ENCODE measurements at places on chromosomes 13 and 19.

- DNase-seq = no peak
Measured at GRCh38 chr13:49608651-49609331, 19.5 kb upstream of the ARL11 start.

GRCh38 chr13:101916108-101916774, 463.8 kb downstream of the ITGBL1 start:
- DNase-seq = peak; percentile 24

DNA sequence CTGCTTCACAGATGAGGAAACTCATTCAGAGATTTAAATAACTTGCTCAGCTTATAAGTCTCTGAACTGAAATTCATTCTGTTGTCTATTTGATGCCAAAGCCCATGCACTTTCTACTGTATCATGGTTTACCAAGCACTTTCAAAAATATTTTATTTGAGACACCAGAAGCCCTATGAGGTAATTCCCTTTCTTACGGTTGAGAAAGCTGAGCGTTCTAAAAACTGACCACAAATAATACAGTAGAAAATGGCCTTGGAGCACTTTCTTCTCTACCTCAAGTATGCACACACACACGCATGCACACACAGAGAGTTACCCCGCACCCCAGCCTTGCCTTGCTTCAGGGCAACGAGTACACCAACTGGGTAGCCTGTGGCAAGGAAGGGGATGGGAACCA, 228.5 kb downstream of the RFC3 start:
- DNase-seq = no peak

- no peak for DNase-seq
Measured at GRCh38 chr19:31483226-31483857, 134.1 kb upstream of the TSHZ3 start.

- DNase-seq = no peak
Measured at GRCh38 chr19:19487950-19488874, 27.1 kb downstream of the TSSK6 start.

GRCh38 chr13:49342454-49342853, 94.7 kb downstream of the CDADC1 start:
- DNase-seq = no peak

- no peak for DNase-seq
Measured at GRCh38 chr13:60538566-60538965, 141.5 kb downstream of the TDRD3 start.

DNA sequence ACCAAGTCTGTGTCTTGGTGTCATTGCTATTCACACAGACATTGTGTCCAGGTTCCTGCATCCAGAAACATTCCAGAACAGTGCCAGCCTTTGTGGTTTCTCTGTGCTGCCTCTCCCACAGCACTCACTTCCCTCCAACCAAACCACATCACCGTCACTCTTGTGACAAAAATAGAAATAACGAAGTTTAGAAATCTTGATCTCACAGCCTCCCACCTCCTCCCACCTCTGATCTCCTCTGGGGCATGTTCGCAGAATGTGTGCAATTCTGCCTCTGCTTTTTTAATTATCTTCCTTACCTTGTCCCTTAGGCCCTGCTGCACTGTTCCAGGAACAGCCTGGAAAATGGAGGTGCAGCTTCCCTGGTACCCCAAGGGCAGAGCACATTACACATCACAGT, 8.7 kb upstream of the SERPINE3 start:
- peak; percentile 46 for DNase-seq

GRCh38 chr19:45981350-45981749, 7.7 kb upstream of the NOVA2 start:
- no peak for DNase-seq

DNA sequence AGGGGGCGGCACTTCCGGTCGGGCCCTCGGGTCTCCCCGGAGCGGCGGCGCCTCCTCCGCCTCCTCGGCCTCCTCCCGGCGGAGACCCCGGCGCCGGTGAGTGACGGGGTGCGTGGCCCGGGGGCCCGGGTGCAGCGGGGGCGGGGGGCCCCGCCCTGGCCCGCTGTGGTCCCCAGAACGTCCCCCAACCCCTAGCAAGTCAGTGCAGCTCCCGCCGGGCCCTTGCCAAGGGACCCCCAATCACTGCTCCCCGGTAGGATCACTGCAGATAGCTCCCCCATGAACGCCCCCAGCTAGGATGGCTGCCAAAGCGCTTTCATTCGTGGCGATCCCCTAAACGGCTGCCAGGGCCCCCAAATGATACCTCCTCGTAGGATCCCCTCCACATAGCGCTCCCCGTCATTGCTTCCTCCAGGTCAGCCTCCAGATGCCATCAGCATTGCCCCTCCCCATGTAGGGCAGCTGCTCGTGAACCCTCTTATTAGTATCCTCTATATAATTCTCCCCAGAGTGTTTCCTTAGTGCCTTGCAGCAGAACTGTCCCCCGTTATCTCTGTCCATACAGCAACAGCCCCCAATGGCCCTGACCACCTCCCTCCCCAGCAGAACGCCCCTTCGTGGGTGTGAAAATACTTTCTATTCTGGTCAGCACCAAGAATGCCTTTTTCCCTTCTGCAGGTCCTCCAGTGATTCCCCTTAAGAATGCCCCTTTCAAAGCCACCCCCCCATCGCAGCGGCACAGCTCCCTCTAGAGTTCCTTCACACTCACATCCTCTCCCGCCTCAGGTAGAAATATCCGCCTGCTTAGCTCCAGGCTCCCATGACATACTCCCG, at the start of gene ZNF865:
TSS of gene ZNF865 (plus strand) at position 11 of the 834 bp plus-strand sequence. CDS start 7,972 bp downstream, outside the sequence.
- DNase-seq = peak; percentile 88

DNA sequence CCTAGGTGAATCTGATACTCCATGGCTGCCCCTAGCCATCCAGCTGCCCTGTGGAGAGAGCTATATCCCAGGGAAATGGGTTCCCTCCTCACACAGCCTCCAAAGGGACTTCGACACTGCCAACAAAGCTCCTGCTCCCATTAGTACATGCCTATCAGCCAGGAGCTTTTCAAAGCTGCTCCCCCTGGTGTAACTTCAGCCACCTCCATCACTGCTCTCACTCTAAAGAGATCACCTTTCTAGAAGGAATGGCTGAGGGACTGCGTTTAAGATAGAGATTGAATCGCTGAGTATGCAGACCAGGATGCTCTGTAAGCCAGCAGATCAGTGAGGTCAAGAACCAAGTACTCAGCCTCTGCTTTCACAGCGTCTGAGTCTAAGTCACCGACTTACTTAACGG, 213.7 kb downstream of the NALCN start:
- DNase-seq = no peak

GRCh38 chr13:113875837-113876281, 12.0 kb upstream of the GAS6 start:
- DNase-seq = no peak

DNA sequence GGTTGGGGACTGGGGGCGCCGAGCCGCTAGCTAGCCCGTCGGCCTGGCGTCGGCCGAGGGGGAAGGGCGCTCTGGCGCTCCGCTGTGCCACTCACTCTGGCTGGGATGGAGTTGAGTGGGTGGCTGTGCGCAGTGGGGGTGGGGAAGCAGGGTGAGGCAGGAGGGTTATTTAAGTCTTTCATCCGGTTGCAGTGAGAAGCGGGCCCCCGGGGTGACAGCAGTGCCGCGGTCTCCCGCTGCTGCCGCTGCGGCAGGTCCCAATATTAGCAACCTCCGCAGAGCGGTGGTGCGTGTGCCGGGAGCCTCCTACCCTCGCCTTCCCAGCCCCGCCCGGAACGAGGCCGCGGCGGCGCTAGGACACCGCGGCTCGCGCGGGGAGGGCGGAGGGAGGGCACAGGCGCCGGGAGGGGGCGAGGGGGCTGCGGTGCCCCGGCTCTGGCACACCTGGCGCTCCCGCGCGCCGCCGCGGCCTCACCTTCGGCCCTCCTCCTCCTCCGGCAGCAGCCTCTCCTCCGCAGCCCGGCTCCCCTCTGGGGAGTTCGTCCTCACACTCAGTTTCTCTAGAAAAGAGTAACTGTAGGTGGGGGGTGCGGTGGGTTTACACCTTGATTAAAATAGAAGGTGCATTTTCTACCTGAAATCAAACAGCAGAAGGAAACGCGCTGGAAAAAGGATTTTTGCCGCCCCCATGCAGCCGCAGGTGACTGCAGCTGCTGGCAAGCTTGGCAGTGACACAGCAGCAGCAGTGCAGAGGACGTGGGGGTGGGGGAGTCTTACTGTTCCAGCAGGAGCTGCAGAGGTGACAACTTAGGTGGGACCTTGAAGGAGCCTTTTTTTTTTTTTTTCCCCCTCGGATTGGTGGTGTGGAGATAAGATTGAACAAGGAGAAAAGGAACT, 4.5 kb downstream of the FGF9 start:
- DNase-seq = peak; percentile 71

DNA sequence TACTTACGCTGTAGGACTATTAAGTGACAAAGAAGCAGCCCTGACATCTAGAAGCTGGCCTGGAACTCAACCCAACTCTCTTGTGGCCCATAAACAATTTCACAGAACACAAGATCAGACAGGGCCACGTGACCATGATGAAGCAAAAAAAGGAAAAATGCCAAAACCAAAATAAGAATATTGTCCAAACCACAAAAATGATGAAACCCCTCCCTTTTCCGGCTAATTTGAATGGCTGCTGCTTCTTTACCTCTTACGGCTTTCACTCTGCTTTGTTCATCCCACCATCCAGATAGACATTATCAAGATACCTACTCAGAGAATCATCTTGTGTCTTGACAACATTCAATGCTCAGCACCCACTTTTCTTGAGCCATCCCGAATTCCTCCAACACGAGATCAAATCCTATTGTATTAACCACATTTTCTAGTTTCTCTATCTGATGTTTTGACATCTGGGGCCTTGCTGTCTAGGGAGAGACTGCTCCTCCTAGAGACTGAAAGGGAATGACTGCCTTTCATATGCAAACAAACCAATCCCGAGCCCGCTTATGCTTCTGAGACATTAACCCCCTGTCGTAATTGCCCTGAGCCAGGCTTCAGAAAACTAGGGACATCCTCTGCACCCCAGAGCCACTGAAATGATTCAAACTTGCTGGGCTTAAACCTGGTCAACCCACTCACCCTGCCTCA, 186.3 kb downstream of the TDRD3 start:
- peak; percentile 73 for DNase-seq

Measured in GM03348 (cell line).